HuH-7 (cell line): ENCODE measurements at places on chromosomes 7 and 10.

DNA sequence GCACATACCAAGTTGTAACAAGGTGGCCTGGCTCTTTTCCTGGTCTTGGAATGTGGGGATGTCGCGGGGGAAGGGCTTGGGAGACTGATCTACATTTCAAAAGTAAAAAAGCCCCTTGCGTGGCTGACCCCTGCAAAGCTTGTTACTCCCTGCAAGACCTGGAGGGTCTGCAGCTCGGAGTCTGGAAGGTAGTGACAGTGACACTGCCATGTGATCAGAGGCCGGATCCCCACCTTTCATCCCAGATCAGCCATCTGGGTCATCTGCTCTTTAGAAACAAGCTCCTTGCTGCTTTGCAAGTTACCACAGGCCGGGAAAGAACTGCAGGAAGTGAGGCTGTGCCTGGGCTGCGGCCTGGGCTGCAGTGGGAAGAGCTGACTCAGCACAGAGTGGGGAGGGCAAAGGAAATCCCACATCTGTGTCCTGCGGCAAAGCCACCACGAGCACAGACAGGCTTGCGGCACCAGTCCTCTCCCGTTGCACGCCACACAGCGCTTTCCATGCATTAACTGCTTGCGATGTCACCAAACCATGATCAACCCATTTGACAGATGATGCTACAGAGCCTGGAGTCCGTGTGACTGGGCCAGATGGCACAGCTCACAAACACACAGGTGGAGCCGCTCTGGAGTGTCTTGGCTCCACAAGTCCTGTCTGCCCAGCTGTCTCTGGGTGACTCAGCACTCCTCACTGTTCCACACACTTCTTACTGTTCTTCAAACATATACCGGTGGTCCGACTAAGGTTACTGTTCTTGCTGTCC, 97.7 kb downstream of the SH3PXD2A start:
- DNase-seq, result no peak

DNA sequence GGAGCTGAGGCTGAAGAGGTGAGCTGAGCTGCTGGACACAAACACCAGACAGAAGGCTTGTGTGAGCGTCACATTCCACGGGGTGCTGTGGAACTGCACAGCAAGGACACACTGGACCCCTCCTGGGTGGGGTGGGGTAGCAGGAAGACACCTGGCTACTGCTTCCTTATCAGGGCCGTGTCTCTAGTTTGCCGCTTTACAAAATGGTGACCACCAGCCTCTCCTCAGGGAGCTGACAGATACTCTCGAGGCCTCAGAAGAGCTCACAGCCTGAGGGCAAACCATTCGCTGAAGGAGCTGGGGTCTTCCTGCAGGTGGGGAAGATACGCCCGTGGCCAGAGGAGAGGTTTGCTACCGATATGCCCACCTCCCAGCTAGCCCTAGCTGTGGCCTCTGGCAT, 461.9 kb downstream of the PLXNA4 start:
- DNase-seq, result no peak

DNA sequence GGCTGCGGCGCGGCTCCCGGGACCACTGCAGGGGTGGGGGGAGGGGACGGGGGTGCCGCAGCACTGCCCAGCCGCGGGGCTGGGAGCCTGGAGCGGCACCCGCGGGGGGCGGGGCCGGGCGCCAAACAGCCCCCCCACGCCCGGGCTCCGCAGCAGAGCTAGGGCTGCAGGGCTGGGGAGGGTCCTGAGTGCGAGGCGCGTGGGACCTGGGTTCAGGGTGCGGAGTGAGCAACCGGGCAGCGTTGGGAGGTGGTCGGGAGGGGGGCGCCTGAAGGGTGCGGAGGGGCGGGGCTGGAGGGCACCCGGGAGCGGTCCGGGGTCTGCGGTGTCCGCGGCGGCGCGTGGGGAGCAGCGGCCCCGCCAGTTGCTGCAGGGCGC, 528 bp downstream of the CAMK2G start:
- no peak for DNase-seq

DNA sequence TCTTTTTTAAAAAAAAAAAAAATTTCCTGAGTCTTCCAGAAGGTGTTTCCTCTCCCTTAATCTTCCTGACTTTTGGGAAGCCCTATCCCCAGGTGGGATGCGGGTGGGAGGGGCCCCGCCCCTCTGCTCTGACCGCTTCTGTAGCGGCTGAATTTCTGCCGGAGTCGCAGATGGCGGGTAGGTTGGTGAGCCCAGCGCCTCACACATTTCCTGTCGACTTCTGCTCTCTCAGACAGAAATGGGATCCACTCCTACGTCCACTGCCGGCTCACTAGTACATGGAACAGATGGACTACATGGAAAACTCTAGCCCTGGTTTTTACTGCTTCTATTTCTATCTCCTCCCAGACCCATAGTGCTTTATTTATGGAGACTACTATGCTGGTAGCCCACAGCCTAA, 90.9 kb downstream of the NEUROD6 start:
- DNase-seq, result no peak

GRCh38 chr10:10010397-10010796, 1007.3 kb upstream of the CELF2 start:
- no peak for DNase-seq
